ENCODE measurements at places on chromosomes 3 and 15. TPM values are rescaled to one million over a fixed set of nuclear protein-coding genes. Genes with fewer than 3 reads are reported as not detected.

The NCKIPSD gene
- 9.3 TPM for polyA plus RNA-seq

The RBPMS2 gene
- polyA plus RNA-seq: 4.9 TPM

The ZNF592 gene
- 20.3 TPM for polyA plus RNA-seq

The IL5RA gene
- 0.15 TPM for polyA plus RNA-seq

The AMIGO3 gene
- 3.7 TPM for polyA plus RNA-seq

The ZNF502 gene
- 7.1 TPM for polyA plus RNA-seq

The SCAANT1 gene
- polyA plus RNA-seq: not detected

The CYP8B1 gene
- 0.09 TPM for polyA plus RNA-seq

The LRTM1 gene
- 89.1 TPM for polyA plus RNA-seq

The WDR49 gene
- not detected for polyA plus RNA-seq

The MSL2 gene
- 24.4 TPM for polyA plus RNA-seq

The PAQR5 gene
- polyA plus RNA-seq: 0.24 TPM

- DNase-seq: no peak
Measured at GRCh38 chr15:31235311-31236183, 91.1 kb upstream of the KLF13 start.

DNA sequence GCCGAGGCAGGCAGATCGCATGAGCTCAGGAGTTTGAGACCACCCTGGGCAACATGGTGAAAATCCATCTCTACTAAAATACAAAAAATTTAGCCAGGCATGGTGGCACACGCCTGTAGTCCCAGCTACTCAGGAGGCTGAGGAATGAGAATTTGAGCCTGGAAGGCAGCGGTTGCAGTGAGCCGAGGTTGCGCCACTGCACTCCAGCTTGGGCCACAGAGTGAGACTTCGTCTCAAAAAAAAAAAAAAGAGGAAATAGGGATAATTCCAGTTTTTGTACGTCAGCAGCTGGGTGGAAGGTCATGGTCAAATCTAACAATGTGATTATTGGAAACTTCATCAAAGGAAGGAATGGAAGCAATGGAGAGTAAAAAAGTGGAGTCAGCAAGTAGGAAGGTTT lies 3.1 kb downstream of the CMC1 start:
- DNase-seq: no peak

GRCh38 chr15:91308199-91308598 lies 208.1 kb downstream of the SV2B start:
- DNase-seq: no peak

GRCh38 chr3:106510206-106510605 lies 641.4 kb upstream of the CBLB start:
- DNase-seq: no peak

DNA sequence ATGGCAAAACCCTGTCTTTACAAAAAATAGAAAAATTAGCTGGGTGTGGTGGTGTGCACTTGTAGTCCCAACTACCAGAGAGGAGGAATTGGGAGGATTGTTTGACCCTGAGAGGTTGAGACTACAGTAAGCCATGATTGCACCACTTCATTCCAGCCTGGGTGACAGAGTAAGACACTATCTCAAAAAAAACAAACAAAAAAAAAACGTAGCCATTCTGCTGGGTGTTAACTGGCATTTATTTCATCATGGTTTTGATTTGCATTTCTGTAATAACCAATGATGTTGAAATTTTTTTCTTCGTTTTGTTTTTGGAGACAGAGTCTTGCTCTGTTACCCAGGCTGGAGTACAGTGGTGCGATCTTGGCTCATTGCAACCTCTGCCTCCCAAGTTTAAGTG lies 63.3 kb downstream of the RPLP1 start:
- DNase-seq: no peak

GRCh38 chr3:15973940-15974339 lies 176.2 kb upstream of the ANKRD28 start:
- no peak for DNase-seq

- no peak for DNase-seq
Measured at GRCh38 chr3:88784925-88785324, 322.5 kb upstream of the EPHA3 start.

GRCh38 chr3:65945480-65945879 lies 93.2 kb downstream of the MAGI1 start:
- DNase-seq: no peak

DNA sequence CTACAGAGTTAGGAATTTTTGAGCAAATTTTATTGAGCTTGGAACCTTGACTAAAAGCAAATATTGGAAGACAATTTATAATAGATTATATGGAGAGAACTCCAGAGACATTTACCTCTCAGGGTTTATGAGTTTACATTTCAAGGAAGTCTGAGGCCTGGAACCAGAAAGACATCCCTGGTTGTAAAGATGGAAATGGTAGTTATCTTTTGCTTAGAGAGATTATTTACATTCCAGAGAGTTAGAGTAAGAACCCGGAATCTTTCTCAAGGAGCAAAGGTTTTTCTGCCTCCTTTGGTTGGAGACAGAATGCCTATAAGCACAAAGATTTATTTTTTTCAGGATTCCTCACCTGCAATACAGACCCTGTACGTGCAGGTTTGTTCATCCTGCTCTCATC lies 458.1 kb downstream of the TBL1XR1 start:
- DNase-seq: no peak

GRCh38 chr15:72057548-72058091 lies 60.3 kb downstream of the MYO9A start:
- DNase-seq: peak; percentile 16

DNA sequence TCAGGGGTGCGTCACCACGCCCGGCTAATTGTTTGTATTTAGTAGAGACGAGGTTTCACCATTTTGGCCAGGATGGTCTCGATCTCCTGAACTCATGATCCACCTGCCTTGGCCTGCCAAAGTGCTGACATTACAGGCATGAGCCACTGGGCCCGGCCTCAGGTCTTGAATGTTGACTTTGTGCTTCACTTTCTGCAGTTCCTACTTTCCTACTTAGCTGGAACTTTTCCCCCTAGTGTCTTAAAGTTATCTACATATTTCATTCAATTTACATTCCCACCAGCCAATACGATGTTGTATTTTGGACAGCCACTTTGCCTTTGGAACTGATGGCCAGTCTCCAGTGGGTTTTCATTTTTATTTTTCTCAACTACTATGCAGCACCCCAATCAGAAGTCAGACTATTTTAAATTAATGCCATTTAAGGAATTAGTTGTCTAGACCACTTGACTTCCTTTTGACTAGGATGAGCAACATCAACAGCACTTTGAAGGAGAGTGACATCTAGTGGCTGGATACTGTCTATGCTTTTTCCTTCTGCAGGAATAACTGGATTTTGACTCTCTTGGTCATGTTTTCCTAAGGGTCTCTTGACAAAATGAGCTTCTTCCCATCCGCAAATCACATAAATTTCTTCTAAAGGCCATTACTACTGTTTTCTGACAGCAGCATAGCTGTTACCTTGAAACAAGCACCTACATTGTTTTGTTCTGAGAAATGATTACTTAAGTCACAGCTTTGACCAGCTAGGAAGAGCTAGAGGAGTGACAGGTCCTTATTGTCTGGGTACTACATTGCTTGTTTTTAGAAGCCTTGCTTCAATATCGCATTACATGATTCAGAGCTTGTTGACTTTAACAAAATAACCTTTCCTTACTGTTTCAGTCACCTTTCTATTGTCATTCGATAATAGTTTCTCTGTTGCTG lies 140.2 kb downstream of the ITPR1 start:
- DNase-seq: peak; percentile 79

GRCh38 chr3:39268549-39268900 lies 11.3 kb downstream of the CX3CR1 start:
- no peak for DNase-seq

DNA sequence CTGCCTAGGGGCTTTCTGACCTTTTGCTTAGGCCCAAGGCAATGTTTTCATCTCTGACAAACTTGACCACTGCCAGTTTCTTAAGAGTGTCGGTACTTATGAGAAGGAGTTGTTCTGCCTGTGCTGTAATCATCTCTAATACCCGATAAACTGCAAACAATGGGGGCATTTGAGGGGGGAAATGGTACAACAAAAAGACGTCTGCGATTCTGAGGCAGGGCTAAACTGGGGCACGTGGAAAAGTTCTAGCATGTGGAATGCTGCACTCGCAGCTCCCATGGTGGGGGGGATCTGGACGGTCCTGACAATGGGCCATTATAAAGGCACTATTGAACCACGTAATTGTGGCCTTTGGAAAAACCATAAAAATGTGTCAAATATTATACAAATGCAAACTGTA lies 73.1 kb upstream of the SAMMSON start:
- no peak for DNase-seq

DNA sequence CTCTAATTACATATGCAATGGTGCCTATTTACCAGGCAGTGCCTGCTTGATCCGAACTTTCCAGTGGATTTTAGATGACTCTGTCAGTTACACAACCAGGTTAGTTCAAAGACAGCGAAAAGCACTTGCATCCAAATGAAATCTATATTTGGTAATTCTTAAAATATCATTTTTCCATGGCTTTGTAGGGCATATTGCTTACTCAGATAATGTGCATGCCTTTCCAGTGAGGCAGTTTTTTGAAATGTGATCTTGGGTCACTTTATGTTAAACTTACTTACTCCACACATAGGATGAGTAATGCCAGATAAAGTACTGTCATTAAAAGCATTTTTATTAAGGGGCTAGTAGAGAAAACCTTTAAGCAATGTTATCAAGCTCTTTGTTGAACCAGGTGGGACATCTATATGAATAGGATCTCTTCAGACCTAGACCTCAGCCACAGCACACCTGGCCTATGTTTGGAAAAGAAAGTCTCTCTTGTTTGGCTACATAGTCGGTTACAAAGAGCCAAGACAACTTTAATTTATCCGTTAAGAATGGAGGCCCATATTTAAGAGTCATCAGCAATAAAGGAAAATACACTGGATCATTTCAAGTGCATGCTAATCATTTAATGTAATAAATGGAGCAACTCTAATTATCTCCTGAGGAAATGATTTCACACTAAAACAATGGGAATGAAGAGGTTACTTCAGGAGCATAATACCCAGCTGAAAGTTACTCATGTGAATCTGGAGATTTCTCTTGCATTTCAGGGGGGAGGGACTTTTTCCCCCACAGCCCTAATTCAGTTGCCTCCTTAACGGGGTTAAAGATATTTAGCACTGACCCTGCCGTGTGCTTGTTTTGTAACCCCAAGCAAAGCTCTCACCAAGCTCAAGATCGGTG lies 56.3 kb upstream of the TMCO5A start:
- peak; percentile 37 for DNase-seq

GRCh38 chr3:196246612-196247308 lies 30.4 kb downstream of the SLC51A start:
- DNase-seq: no peak

DNA sequence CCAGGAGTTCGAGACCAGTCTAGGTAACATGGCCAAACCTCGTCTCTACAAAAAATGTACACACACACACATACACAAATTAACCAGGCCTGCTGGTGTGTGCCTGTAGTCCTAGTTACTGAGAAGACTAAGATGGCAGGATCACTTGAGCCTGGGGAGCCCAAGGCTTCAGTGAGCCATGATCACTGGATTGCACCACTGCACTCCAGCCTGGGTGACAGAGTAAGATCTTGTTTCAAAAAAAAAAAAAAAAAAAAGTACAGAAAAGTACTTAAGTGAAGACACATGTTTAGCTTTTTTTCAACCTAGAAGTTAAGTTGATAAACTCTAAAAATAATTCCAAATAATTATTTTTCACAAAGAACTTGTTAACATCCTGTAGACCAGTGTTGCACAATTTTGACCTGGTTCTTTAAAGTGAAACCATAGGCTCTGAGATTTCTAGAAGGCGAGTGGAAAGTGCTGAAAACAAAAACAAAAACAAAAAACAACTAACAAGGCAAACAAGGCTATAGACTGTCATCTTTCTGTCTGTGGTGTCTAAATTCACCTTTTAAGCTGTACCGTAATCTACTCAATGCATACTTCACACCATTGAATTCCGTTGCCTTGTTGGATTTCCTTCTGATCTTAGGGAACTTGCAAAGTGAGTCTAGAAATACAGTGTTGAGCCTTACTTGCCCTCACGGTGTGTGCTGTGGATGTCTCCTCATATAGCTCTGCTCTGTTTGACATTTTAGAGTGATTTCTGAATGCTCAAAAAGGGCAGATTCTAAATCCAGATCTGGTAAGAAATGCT lies 63.5 kb downstream of the CHST2 start:
- DNase-seq: no peak

GRCh38 chr3:172137287-172138192 lies 98.2 kb downstream of the FNDC3B start:
- DNase-seq: peak; percentile 45
